GDM1 (cell line): ENCODE measurements at places on chromosomes 6 and 20.

- DNase-seq = no peak
Measured at GRCh38 chr20:25699914-25700313, 3.3 kb upstream of the ZNF337 start.

DNA sequence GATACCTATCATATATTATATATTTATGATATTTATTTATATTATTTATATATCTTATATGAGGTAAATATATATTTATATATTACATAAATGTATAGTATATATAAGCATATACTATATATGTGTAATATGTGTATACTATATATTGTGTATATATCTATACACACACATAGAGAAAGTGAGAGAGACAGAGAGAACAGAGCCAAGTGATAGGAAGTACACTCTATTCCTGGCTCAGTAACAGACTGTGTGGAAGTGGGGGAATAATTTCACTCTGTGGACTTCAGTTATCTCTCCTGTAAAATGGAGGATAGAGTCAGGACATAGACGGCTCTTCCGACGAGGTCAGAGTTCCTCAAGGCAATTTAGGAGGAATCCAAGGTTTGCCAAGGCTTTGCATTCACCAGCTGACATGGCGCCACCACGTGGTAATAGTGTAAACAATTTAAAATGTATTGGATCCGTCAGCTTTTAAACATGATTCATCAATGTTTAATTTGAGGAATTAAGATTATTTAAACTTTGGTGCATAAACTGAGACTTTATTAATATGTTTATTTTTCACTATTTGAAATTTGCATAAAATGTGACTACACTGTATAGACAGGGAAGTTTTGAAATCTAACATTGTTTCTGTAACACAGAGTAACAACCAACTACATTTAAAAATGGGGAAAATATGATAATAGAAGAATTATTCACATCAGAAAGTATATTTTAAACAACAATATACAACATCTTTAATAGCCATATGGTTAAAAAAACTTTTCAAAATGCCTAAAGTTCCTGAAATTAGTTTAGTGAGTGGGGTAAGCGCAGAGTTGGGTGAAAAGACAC is 75.4 kb upstream of the TMEM244 start:
- DNase-seq = peak; percentile 31

DNA sequence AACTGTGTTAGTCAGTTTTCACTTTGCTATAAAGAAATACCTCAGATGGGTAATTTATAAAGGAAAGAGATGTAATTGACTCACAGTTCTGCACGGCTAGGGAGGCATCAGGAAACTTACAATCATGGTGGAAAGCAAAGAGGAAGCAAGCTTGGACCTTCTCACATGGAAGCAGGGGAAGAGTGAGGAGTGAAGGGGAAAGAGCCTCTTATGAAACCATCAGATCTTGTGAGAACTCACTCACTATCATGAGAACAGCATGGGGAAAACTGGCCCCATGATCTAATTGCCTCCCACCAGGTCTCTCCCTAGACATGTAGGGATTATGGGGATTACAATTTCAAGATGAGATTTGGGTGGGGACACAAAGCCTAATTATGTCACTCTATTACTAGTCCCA is 41.3 kb upstream of the PLAGL1 start:
- DNase-seq = no peak

DNA sequence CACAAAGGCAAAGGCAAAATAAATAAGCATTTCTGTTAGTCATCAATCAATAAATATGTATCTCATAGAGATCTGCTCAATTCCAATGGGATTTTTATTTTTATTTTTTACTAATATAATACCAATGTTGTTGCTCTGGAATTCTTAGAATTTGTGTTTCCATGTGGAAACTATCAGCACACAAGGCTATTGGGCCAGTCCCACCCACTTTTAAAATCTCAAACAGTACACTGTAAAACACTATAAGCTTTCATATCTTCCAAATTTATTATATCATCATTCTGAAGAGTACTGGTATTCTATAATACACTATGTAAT is 563.8 kb upstream of the MARCKS start:
- no peak for DNase-seq

DNA sequence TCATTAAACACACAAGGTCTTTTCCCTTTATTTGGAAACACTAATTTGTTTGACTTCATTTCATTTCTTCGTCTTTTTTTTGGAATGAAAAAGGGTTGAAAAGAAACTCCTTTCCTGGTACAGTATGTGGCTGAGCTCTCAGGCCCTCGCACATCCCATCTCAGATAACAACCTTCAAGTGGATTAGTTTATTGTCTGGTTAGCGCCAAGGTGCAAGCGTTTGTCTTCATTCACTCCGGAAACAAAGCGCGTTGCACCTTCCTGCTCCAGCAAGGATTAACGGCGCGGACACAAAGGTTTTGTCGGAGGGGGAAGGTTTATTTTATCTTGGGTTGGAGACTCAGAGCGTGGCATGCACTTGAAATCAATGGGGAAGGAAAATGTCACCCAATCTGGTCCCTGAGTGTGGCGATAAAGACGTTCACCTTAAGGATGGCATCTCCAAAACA is 5.3 kb upstream of the NKX2-2 start:
- no peak for DNase-seq

- DNase-seq = no peak
Measured at GRCh38 chr6:157213907-157214565, 109.3 kb downstream of the TMEM242 start.

- no peak for DNase-seq
Measured at GRCh38 chr20:5491455-5491854, 174.7 kb upstream of the PROKR2 start.

DNA sequence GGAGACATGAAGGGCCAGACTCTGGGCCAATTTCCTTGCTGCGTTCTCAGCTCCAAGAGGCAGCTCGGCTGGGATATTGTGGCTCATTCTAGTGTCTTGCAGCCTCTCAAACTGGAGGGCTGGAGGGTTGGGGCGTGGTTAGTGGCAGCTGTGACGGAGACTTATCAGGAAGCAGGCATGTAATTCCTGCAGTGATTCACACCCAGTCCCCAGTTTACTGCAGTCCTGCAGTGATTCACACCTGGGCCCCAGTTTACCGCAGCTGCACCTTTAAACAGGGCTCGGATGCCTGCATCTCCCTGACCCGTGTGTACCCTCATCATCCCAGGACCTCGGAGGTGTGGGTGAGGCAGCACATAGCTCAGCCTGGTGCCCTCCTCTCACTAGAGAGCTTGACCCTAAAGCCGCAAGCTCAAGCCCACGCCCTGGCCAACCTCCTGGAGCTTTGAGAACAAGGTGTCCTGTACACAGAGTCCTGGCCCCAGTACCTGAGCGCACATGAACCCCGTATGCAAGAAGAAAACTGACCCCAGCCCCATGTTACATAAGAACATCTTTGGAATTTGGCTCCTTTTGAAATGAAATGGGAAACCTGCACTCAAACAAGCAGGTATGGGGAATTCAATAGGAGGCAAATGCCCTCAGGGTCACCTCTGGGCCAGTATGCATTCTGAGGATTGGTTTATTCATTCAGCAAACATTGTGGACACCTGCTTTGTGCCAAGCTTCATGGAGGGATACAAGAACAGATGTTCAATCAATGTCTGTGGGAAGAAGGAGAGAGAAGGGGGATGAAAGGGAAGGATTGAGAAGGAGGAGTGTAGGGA is 55.3 kb upstream of the FAM83D start:
- DNase-seq = no peak

DNA sequence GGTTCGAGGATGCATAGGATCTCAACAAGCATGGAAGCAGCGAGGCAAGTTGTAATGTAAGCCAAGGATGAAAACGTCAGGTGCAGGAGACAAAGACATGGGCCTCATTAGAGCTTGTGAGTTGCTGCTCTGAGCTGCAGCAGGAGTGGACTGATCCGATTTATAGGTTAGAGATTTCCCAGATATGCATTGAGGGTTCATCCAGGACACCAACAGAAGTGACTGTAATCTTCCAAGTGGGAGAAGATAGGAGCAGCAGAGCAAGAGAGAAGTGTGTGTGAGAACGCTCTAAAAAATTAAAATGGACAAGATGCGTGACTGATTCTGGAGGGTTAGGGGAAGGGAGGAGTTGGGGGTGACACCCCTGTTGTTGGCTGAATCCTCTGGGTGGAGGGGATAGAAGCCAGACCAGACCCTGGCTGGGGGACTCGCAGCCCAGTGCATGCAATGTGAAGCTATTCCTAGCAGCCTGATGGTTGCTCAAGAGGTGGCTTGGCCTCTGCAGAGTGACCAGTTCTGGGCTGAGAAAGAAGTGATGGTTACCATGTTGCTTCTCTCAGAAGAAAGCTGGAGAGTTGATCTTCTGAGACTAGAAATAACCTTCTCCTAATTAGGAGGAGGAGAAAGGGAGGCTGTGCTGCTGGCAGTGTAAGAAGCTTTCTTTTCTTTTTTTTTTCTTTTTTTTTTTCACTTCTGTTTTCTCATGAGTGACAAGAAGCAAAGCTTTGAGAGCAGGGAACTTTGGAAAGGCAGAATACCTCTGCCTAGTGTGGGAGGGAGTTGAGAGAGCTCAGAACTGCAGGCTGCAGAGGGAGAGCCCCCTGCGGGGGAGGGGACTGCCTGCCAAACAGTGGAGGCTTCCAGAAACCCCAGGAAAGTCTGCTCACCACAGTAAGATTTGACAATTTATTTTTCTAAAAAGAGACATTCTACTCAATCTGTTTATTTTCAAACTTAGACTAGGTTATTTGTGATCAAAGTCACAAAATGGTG is 116.9 kb downstream of the SLX4IP start:
- peak; percentile 47 for DNase-seq

GRCh38 chr6:39189915-39190544 is 39.2 kb downstream of the KCNK5 start:
- DNase-seq = no peak

GRCh38 chr6:156396791-156397418 is 380.3 kb upstream of the ARID1B start:
- DNase-seq = no peak

- DNase-seq = no peak
Measured at GRCh38 chr6:111472933-111473435, 10.0 kb downstream of the REV3L start.

- no peak for DNase-seq
Measured at GRCh38 chr20:35571555-35571954, 29.7 kb downstream of the ERGIC3 start.

GRCh38 chr6:50007819-50008218 is 14.0 kb downstream of the DEFB110 start:
- DNase-seq = no peak

DNA sequence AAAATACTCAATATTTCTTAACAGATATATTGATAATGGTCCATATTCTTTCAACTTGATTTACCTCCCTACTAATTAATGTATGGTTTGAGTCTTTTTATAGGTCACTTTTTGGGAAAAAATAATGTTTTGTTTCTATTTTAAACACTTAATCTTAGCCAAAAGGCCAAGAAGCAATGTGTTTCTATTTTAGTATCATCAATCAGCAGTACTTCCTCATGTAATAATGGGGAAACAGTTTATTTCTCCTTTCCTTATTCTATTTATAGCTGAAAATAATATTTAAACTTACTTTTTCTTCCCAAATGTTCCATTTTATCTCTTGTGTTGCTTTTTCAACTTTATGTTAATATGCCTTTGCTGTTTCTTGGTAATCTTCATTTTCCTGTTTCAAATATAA is 295.1 kb downstream of the ALDH8A1 start:
- no peak for DNase-seq

GRCh38 chr6:100370265-100370664 is 94.5 kb downstream of the SIM1 start:
- no peak for DNase-seq

DNA sequence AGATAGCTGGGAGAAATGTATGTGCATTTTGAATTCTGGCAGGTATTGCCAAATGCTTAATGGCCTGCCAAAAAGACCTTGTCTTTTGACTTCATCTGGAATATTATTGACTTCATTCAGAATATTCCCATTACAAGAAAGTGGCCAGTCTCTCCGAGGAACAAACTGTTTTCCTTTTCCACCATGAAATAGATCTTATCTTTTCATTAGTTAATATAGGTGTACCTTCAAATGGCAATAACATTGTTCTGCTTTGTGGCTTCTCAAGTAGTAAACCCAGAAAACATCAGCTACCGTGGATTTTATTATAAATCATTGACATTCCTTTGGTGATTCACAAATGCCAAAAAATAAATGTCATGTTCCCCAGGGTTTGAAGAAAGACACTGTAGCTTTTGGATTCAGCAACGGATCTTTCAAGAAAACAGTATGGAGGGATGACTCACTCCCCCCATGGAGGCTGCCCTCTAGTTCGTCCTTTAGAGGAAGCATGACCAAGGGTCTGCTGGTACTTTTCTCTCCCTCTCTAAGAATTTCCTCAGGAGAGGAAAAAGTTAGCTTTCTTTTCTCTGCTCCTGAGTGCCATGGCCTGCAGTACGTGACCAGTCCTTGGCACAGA is 1.1 kb upstream of the RNF182 start:
- DNase-seq = no peak

DNA sequence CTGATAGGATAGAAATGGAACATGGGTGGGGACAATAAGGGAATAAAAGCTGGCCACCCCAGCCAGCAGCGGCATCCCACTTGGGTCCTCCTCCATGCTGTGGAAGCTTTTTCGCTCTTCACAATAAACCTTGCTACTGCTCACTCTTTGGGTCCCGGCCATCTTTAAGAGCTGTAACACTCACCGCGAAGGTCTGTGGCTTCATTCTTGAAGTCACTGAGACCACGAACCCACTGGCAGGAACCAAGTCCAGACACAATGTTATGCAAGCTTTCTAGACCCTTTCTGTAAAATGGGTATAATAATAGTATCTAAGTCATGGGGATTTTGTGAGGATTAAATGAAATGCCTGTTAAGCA is 48.9 kb upstream of the EZR start:
- no peak for DNase-seq

GRCh38 chr6:140572129-140572528 is 1197.7 kb upstream of the CITED2 start:
- no peak for DNase-seq

DNA sequence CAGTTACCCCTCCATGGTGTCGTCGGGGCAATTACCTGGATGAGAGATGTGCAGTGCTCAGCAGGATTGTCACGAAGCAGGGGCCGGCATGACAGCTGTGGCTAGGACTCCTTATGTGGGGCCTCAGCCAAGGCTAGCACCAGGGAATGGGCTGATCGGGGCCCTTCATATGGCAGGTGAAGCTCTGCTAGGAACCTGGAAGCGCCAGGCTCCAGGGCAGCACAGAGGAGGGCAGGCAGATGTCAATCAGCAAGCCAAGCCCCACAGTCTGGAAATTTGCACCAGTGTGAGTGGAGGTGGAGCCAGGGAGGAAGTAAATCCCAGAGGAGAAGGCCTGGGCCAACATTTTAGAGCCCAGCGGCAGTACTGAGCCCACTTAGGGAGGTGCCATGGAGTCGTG is 21.2 kb downstream of the SYNDIG1 start:
- DNase-seq = no peak

- no peak for DNase-seq
Measured at GRCh38 chr6:154404791-154405400, 48.3 kb upstream of the IPCEF1 start.

- no peak for DNase-seq
Measured at GRCh38 chr6:163122365-163122764, 292.2 kb upstream of the QKI start.

GRCh38 chr20:57369596-57369995 is 18.5 kb downstream of the RAE1 start:
- DNase-seq = no peak
